Fibroblast of gingiva (primary cell): ENCODE measurements at places on chromosomes 11 and 22.

DNA sequence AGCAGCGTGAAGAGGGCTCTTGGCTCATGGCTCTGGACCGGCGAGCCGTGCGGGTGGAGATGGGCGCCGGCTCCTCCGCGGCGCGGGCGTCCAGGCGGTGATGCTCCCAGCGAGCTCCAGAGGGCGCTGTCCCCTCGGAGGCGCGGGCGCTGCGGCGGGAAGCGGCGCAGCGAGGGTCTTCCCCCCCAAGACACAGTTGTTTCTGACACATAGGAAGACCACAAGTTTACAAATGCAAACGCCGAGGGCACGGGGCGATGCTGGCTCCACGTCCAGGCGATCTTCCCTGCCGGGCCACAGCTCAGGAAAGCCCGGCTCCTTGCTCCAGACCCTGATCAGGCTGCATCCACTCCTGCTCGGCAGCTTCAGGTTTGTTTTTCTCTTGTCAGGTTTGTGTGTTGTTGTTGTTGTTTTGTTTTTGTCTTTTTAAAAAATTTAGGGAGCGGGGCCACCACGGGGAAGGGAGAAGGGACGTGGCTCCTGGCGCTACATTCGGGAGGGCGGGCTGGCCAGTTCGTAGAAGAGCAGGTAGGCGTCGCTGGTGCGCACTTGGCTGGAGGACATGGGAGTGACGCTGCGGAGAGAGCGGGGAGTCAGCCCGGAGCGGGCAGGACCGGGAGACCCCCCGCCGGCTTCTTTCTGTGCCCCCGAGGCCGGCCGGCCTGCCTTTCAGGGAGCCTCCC lies 10.0 kb upstream of the MFRP start:
- DNase-seq, result peak; percentile 61

- DNase-seq, result peak; percentile 29
Observed at GRCh38 chr11:5476186-5476819, 12.2 kb upstream of the OR52D1 start.

GRCh38 chr11:134799386-134799785 lies 387.3 kb upstream of the B3GAT1 start:
- no peak for DNase-seq

DNA sequence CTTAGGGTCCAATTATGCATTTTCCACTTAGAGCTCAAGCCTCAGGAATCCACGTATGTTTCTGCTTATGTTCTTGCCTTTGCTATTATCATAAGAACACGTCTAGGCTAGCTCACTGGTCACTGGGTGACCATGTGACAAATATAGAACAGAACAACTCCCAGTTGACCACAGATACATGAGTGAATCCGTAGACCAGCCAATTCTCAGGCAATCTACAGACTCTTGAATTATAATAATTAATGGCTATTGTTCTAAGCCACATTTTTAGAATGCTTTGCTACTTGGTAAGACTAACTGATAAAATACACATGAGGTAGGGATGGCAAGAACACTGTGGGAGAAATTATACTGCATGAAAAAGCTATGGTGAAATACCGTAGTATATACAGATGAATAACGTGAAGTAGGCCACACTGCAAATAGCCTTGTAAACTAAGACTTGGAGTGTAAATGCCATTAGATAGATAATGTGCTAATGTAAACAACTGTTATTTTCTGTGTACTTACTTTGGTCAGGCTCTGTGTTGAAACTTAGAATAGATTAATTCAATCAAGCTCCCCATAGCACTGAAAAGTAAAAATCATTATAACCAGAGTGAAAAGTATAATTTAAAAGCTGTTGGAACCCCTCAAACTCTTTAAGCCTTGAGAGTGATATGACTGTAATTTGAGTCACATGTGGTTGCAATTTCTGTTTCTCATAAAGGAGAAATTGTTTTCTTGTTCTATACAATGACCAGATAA lies 366.2 kb upstream of the CCDC179 start:
- peak; percentile 30 for DNase-seq

DNA sequence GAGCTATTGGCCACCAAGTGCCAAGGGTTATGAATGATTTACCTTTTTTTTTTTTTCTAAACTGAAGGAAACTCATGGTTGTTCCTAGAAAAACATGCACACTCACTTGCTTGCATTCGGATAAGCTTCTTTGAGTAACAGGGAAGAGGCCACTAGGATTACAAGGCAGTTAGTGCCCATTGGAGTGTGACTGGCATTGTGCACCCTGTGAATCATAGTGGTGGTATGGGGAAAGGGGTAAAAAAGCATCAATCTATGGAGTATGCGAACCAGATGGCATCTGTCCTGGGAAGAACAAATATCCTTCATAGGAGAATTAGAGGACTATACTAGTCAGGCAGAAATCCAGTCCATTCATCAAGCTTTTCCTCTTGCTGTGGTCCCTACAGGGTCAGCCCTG lies 24.2 kb downstream of the CD44 start:
- DNase-seq, result peak; percentile 64

DNA sequence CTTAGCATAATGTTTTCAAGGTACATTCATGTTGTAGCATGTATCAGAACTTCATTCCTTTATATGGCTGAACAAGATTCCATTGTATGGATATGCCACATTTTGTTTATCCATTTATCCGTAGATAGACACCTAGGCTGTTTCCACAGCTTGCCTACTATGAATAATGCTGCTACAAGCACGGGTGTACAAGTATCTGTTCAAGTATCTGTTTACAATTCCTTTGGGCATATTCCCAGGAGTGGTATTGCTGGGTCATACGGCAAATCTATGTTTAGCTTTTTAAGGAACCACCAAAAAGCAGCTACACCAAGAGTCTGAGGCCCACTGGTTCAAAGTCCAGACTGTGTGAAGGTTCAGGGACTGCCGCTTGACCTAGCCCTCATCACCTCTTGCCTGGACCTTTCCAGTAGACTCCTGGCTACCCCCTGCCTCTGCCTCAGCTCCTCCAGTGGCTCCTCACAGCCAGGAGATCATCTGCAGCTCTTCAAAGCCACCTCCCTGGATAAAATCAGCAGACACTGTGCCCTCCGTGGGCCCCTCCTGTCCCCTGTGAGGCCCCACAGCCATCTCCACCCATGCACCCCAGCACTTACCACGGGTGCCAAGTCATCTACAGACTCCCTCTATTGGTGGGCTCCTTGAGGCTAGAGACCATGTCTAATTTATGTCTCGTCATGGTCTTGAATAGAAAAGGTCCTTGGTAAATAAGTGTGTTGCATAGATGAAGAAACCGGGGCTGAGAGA lies 160.3 kb downstream of the MN1 start:
- peak; percentile 46 for DNase-seq

DNA sequence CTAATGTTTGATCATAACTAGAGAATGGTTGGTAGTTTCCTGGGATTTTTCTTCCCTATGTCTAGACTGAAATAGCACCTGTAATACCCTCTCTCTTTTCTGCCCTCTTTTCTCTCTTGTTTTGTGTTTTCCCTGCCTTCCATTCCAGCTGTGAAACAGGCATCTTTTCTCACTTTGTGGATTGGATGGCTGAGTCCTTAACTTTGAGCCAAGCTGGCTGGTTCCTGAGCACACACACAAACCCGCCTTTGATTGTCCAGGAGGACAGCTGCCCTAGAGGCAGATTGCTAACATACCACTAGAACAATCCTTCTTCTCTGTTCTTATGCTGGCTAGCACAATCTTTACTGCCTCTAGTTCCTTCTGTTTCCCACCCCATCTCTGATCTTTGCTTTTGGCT lies 17.7 kb downstream of the CTNND1 start:
- DNase-seq, result peak; percentile 64

GRCh38 chr11:27504205-27504604 lies 2.4 kb downstream of the LIN7C start:
- no peak for DNase-seq

DNA sequence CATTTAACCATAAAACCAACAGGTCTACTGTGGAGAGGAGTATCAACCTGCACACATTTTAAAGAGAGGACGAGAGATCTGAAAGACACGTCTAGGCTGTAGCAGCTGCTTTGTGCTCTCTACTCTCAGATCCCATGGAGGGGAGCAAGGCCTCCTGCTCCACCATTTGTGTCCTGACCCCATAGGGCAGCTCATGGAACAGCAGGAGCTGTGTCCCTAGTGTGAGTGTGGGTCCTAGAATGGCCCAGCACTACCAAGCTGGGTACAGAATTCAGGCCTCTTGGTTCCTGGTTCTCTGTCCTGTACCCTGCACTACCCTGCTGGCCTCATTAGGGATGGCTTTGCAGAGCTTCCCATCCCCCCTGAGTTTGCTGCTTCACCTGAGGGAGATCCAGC lies 76.5 kb downstream of the DHCR7 start:
- DNase-seq, result no peak

GRCh38 chr11:47067401-47067800 lies 109.3 kb downstream of the ARFGAP2 start:
- no peak for DNase-seq

- DNase-seq, result no peak
Observed at GRCh38 chr11:123700772-123701171, 40.7 kb downstream of the ZNF202 start.
